Thoracic aorta (tissue), 2 donors: ENCODE measurements at places on chromosomes 4 and X. TPM values are rescaled to one million over a fixed set of nuclear protein-coding genes. Genes with fewer than 3 reads are reported as not detected.

The LRAT gene
- not detected for total RNA-seq

The ODAM gene
- total RNA-seq, result not detected

The NXF2 gene
- total RNA-seq, result not detected

The PROM1 gene
- 7.1 TPM for total RNA-seq

The CTAG1A gene
- total RNA-seq, result not detected

The HPGDS gene
- 2.8 TPM for total RNA-seq

The ANOS1 gene
- 8.9 TPM for total RNA-seq

The PDE6B gene
- 1.8 TPM for total RNA-seq

The SLC7A11 gene
- 2.6 TPM for total RNA-seq

The C4orf50 gene
- total RNA-seq, result 0.14 TPM

The NAA11 gene
- not detected for total RNA-seq

The ZNF630 gene
- total RNA-seq, result 3.7 TPM

The HPSE gene
- total RNA-seq, result 1.4 TPM

The CENPC gene
- 25.3 TPM for total RNA-seq

The CTAG2 gene
- not detected for total RNA-seq

The SSX4B gene
- total RNA-seq, result not detected

The SPANXN3 gene
- not detected for total RNA-seq

The PNMA6A gene
- 8.1 TPM for total RNA-seq

The NOX1 gene
- total RNA-seq, result not detected

The OTC gene
- 1.6 TPM for total RNA-seq

The SYN1 gene
- total RNA-seq, result 0.85 TPM

The STOX2 gene
- total RNA-seq, result 5.9 TPM

The UNC5C gene
- 5.3 TPM for total RNA-seq

The CLDN34 gene
- total RNA-seq, result not detected

The SFRP2 gene
- total RNA-seq, result 70.4 TPM

The MFAP3L gene
- total RNA-seq, result 11.4 TPM

The STK32B gene
- total RNA-seq, result 4.5 TPM

The ADAMTS3 gene
- 2.3 TPM for total RNA-seq

The PCDH19 gene
- total RNA-seq, result 0.41 TPM

The PASD1 gene
- total RNA-seq, result not detected

The ABLIM2 gene
- total RNA-seq, result 25.6 TPM

The SHISA3 gene
- total RNA-seq, result 15.0 TPM

The PRRG1 gene
- 7.2 TPM for total RNA-seq

The NWD2 gene
- total RNA-seq, result not detected

The GRIA2 gene
- 12.4 TPM for total RNA-seq

The PIR gene
- 13.5 TPM for total RNA-seq

The OGT gene
- total RNA-seq, result 258 TPM

The NUP62CL gene
- total RNA-seq, result not detected

The FGF2 gene
- 50.2 TPM for total RNA-seq

The ZFP92 gene
- total RNA-seq, result 1.2 TPM

The DDIT4L gene
- total RNA-seq, result 1.8 TPM

The GSX2 gene
- total RNA-seq, result not detected

The PPP2R2C gene
- 0.41 TPM for total RNA-seq

The CABS1 gene
- not detected for total RNA-seq

The CCKAR gene
- total RNA-seq, result 1.2 TPM

The CYSLTR1 gene
- total RNA-seq, result 7.2 TPM
